ENCODE measurements at places on chromosomes 4 and X.

DNA sequence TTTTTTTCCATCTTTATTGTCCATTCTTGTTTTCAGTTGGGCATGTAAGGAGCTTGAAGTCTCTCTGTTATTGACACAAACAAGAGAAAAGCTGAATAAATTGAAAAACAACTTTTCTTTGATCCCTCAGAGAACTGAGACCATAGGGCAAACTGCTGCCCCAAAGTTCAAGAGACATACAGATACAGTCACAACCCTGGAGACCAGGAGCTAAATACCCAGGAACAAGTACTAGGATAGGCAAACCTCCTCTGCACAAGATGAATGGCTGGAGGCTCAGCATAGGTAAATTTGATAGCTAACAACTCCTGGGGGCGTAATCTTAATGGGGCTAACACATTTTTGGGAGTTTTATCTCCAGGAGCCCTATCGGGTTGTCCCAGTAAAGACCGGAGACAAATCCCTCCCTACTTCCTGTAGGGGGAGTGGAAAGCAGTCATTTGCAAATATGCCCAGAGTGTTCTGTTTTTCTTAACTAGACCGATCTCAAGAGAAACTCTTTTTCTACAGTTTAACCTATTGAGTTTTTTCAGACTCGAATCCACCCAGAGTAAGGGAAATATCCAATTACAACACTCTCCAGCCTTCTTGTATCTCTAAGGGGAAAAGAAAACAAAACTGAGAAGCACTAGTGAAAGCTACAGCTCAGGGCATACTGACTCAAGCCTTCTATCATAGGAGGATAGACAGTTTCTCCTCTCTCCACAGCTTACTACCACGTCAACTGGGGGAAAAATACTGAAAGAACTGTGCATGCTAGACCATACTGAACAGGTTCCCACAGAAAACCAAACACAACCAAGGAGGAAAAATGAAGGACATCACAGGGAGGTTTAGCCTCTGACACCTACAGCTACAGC, 23.1 kb downstream of the MAGEA8 start:
- DNase-seq: no peak

GRCh38 chr4:100833906-100834305, 316.1 kb upstream of the EMCN start:
- no peak for DNase-seq

GRCh38 chrX:83516597-83516996, 8.5 kb downstream of the POU3F4 start:
- DNase-seq: no peak

- DNase-seq: no peak
Measured at GRCh38 chr4:26558166-26558895, 25.6 kb upstream of the TBC1D19 start.

GRCh38 chr4:16140231-16140878, 56.5 kb upstream of the PROM1 start:
- DNase-seq: no peak

- DNase-seq: no peak
Measured at GRCh38 chrX:46965125-46965758, 53.0 kb downstream of the JADE3 start.

GRCh38 chr4:577499-578450, 1.7 kb upstream of the TMEM271 start:
- no peak for DNase-seq

- DNase-seq: no peak
Measured at GRCh38 chrX:76253432-76253831, 80.6 kb downstream of the PBDC1 start.

DNA sequence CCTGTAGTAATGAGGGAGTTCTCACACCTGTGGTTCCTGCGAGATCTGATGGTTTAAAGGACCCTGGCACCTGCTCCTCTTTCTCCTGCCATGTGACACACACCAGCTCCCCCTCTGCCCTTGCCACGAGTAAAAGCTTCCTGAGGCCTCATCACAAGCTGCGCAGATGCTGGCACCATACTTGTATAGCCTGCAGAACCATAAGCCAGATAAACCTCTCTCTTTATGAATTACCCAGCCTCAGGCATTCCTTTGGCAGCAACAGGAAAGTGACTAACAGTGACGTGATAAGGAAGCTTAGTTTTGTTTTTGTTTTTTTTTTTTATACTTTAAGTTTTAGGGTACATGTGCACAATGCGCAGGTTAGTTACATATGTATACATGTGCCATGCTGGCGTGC, 130.9 kb downstream of the AFAP1 start:
- DNase-seq: no peak

DNA sequence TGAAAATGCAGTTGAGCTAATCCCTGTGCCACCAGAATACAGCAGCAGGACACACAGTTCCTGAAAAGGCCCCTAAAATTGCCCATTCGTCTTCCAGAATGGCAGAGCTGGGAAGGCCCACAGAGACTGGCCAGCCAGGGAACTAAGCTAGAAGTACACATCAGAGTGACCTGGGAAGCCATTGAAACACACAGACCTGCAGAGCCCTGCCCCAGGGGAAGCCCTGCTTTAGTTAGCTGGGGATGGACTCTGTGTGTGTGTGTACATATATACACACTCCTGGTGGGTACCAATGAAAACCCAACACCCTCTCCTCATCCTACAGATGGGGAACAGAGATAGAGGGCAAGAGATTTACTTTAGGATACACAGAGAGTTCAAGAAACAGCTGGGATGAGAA, 227.7 kb downstream of the HS6ST2 start:
- no peak for DNase-seq

DNA sequence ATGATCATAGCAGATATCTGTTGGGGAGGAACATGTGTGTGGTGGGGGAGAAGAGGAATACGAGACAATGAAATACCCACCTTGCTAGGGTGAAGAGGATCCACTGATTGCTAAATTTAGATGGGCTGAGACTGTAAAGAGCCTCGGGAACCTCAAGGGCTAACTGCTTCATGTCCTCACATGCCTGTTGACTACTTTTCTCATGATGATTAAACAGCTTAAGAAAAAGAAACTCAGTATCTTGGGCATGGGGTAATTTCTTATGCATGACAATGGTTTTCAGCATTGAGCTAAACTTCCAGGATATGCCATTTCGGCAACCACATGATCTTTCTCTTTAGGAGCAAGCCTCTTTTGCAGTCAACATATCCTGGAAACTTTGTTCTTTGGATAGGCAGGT, 3.9 kb upstream of the LNX1 start:
- no peak for DNase-seq

DNA sequence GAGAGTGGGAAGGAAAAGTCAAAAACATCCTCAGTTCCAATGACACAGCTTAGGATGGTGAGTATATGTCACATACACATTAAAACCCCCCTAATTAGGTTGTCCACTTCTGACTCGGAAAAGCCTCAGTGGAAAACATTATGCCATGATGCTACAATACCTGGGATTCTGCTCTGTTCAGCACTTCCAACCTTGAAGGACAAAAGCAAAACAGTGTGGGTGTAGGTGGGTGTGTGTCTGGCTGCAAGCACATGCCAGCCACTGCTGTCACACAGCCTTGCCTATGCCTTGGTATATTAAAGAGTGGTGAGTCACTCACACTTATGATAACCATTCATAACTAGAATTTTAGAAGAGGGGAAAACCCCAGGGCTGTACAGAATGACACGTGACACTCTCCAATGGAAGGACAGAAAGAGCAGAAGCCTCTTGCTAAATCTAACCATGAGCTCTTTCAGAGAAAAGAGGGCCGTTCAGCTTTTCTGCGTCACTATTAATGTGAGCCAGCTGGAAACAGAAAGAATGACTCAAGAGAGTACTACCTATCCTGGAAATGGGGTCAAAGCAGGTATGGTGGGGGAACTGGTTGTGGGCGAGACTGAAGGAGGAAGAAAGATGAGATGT, 159.6 kb downstream of the TET2 start:
- DNase-seq: no peak

DNA sequence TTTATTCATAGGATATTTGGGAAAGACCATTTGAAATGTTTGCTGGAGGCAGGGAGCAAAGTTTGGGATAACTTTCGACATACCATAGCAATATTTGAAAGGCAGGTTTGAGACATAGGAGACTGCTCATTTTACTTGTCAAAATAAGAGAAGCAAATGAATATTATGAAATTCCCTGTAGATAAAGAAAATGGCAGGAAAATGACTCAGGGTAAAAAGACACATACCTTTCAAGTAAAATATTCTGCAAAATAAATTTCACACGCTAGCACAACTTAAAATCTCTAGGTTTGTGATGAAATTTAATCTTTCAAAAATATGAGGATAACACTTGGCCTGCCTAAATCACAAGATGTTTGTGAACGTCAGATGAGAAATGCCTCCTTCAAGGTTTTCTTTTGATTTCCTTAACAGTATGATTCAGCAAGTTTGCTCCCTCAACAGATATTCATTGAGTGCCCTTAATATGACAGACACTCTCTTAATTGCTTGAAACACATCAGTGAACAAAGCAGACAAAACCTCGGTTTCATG, 6.6 kb downstream of the TMEM156 start:
- DNase-seq: no peak

- DNase-seq: no peak
Measured at GRCh38 chrX:2224597-2225235, 276.1 kb downstream of the DHRSX start.

DNA sequence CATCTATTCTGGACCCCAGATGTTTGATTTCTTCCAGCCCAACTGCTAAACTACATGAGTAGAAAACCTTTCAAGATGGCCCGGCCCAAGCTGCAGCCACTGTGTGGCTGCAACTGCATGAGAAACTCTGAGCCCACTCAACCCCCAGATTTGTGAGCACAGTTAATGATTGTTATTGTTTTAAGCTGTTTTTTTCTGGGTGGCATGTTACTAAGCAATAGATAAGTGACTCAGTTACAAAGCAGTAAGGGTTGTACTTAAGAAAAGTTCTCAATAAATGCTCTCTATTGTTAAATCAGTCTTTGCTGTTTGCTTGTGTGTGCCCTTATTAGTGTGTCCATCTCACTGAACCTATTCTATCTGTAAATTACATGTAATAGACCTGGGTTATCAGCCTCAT, 51.8 kb downstream of the GC start:
- no peak for DNase-seq

- DNase-seq: no peak
Measured at GRCh38 chr4:53716011-53716410, 124.7 kb upstream of the LNX1 start.

DNA sequence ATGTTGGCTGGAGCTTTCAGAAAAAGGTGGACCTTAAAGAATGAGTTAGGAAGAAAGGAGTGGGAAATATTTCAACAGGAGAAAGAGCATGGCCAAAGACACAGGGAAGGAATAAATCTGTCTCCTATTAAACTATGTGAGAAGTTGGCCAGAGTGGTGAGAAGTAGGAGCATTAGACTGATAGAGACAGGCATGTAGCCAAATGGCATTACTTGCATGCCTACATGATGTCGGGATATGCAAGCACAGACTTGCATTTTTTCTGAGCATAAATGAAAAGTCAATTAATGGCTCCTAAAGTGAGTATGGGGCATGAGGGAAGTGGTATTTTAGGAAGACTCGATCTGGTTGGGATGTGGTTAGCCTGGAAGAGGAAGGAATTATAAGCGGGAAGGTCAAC, 279.6 kb upstream of the PITX2 start:
- DNase-seq: no peak

DNA sequence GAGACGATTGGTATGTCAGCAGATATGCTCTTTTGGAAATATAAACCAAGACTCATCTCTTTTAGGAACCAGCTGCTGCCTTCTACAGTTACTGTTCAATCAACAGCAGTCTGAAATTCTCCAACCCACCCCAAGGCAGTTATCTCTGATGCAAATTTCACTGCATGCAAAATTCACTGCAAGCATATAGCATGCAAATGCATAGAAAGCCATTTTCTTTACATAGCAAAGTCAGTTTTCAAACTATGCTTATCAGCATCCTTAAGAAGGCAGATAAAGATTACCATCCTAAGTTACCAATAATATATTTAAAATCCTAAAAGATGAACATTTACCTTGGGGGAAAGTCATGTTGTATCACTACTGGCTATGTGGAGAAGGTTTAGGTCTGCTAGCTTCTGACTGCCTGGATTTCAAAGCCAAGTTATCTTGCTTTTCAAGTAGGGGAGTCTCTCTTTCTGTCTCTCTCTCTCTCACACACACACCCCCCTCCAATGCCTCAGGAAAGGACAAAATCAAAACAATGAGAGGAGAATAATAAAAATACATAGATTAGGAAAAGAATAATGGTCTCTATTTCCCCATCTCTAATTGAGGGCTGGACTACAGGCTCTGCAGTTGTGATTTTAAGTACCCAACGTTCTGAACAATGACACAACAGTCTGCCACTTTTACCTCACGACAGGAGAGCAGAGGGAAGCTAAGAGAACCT, 1.5 kb downstream of the NMU start:
- no peak for DNase-seq

DNA sequence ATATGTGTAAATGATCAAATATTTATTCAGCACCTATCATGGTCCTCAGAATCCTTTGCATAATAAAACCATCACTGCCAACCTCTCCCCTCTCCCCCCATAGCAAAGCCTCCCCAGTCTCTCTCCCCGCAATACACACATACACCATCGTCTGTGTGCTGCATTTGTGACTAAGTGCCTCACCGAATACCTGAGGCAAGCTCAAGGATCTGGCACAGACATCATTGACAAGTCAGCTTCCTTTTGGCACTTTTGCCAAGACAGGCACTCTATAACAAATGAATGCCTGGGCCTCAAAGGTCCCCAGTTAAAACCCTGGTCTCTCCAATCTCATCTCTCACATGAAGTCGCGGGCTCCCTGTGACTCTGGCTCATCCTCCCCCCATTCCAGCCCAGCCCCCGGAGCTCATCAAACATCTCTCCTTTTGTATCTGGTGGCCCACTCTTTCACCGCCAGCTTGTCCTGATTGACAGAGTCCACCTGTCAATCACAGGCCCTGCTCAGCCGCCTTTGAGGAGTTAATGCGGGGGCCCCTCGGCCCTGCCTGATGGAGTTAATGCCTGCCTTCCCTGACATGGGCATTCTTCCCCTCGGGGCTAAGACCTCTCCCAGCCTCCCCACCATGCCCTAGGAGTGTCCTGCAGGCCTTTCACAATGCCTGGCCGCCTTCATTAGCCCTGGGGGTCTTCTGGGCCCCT, 135.8 kb upstream of the ATP6AP2 start:
- DNase-seq: no peak

GRCh38 chr4:148253768-148254167, 188.4 kb downstream of the NR3C2 start:
- DNase-seq: no peak

- no peak for DNase-seq
Measured at GRCh38 chrX:37745354-37745753, 34.5 kb upstream of the CYBB start.

DNA sequence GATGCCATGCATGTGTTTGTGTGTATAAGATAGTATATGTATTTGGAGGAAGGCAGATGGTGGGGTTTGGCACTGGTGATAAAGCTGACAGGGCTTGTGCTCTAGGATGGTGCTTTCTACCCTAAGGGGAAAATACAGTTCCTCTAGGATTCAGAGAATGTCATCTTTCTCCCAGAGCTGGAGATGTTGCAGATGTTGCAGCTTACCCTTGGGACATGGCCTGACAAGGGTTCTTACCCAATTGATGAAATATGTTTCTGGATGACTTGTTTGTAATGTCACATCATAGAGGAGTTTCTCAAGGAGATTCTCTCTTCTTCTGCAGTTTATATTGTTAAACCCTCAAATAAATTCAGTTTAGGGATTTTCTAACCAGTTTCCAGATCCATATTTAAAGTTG, 52.5 kb upstream of the PITX2 start:
- no peak for DNase-seq

GRCh38 chrX:24335871-24336270, 22.0 kb upstream of the SUPT20HL2 start:
- DNase-seq: no peak

- no peak for DNase-seq
Measured at GRCh38 chrX:53316111-53316859, 34.9 kb upstream of the IQSEC2 start.

- no peak for DNase-seq
Measured at GRCh38 chrX:3006495-3006894, at the start of gene ARSH. Gene ARSH (plus strand): TSS chrX:3006546. CDS start chrX:3006613, 67 bp downstream.

GRCh38 chr4:52588771-52589591, 70.1 kb downstream of the USP46 start:
- DNase-seq: no peak

All from esophagus squamous epithelium (tissue), 5 donors.